ENCODE measurements at places on chromosomes 1 and 21. TPM values are rescaled to one million over a fixed set of nuclear protein-coding genes. Genes with fewer than 3 reads are reported as not detected.

Gene SPATA45
- not detected for total RNA-seq

Gene AMY1A
- total RNA-seq: 1.3 TPM

Gene LRRC71
- 5.0 TPM for total RNA-seq

Gene PLA2G2C
- total RNA-seq: not detected

Gene TEDDM1
- not detected for total RNA-seq

Gene CTSS
- total RNA-seq: 440 TPM

Gene SPRR1A
- total RNA-seq: not detected

Gene HSF2BP
- total RNA-seq: 0.49 TPM

Gene CCDC30
- total RNA-seq: 4.4 TPM

Gene RAB42
- 5.8 TPM for total RNA-seq

Gene C1orf74
- total RNA-seq: 0.89 TPM

DNA sequence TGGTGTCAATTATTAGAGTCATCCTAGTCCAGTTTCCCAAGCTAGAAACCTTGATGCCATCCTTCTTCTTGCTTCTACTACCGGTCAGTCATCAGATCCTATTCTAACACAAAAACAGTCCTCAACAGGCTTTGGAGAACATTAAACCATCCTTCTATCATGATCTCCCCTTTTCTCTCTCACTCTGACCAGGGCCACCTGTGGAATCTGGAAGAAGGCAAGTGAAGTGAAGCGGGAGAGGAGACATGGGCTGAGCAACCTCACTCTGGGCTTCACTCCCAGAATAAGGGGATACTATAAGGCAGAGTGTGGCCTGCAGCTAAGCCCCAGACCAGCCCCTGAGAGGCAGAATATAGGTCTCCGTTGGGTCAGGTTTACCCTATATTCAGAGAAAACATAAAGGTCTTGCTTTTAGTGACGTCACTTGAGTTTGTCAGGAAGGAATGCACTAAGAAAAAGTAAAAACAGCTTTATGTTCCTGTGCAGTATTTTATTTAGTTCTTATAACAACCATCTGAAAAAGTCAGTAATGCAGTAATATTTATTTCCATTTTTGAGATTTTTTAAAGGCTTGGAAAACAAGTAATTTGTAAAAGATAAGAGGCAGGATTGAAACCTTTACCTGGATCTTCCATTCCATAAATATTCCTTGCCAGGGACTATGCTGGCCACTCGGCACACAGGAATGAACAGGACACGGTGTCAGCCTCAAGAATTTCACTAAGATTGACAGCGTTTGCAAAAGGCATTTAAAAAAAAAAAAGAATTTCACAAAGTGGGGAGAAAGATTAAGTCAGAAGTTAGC lies 61.3 kb downstream of the NFASC start:
- H3K4me1 ChIP-seq: no peaks in the 10 kb centered on the region
- H3K4me3 ChIP-seq: no peak overlapping the region
- no peak overlapping the region for H3K27ac ChIP-seq

GRCh38 chr1:85957760-85958159 lies 198.8 kb downstream of the COL24A1 start:
- H3K4me3 ChIP-seq: no peak overlapping the region
- H3K36me3 ChIP-seq: no peaks in the 10 kb centered on the region
- no peaks in the 10 kb centered on the region for H3K27me3 ChIP-seq

DNA sequence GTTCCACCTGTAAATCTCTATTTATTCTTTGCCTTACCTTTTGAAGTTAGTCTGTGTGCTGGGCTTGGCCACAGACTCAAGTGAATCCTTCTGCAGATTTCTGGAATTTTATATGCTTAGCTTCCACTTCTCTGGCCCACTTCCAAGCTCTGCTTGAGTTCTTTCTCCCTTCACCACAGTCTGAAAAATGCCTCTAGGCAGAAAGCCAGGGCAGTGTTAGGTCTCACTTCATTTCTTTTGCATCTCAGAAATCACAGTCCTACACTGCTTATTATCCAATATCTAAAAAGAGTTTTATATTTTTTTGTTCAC lies 48.9 kb downstream of the INKA2 start:
- H3K36me3 ChIP-seq: peaks cover 34% of the 10 kb centered on the region
- no peaks in the 10 kb centered on the region for H3K27me3 ChIP-seq
- H3K27ac ChIP-seq: no peak overlapping the region
- H3K4me3 ChIP-seq: no peak overlapping the region

- no peak overlapping the region for H3K4me3 ChIP-seq
- DNase-seq: no peak
- peaks cover 41% of the 10 kb centered on the region for H3K36me3 ChIP-seq
- H3K27ac ChIP-seq: no peak overlapping the region
- H3K27me3 ChIP-seq: no peaks in the 10 kb centered on the region
- H3K4me1 ChIP-seq: no peaks in the 10 kb centered on the region
Measured at GRCh38 chr1:5891736-5892135, 100.5 kb downstream of the NPHP4 start.

- H3K27me3 ChIP-seq: no peaks in the 10 kb centered on the region
- peaks cover 3% of the 10 kb centered on the region for H3K36me3 ChIP-seq
- peak; percentile 65 for DNase-seq
Measured at GRCh38 chr1:3389093-3389833, 65.2 kb upstream of the ARHGEF16 start.

DNA sequence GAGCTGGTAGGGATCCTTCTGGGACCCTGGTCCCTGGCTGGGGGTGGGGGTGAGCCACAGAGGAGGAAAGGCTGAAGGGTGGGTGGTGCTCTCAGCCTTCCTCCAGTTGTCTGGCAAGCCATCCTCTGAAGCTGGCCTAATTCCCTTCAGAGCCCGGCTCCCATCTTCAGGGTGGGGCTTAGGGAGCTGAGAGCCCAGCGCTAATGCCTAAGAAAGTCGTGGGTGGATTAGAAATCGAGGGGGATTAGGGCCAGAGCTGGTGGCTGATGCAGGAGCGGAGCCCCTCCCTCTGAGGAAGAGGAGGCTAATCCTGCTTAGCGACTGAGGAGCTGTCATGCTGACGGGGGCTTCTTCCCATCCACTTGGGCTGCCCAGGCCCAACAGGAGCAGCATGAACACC lies 30.8 kb upstream of the DMBX1 start:
- no peak for DNase-seq
- no peaks in the 10 kb centered on the region for H3K27me3 ChIP-seq
- no peak overlapping the region for H3K27ac ChIP-seq
- H3K4me3 ChIP-seq: no peak overlapping the region
- H3K36me3 ChIP-seq: no peaks in the 10 kb centered on the region

- H3K4me1 ChIP-seq: no peaks in the 10 kb centered on the region
- no peak for DNase-seq
- no peak overlapping the region for H3K27ac ChIP-seq
- H3K36me3 ChIP-seq: no peaks in the 10 kb centered on the region
Measured at GRCh38 chr21:17733209-17733608, 85.9 kb downstream of the C21orf91 start.

DNA sequence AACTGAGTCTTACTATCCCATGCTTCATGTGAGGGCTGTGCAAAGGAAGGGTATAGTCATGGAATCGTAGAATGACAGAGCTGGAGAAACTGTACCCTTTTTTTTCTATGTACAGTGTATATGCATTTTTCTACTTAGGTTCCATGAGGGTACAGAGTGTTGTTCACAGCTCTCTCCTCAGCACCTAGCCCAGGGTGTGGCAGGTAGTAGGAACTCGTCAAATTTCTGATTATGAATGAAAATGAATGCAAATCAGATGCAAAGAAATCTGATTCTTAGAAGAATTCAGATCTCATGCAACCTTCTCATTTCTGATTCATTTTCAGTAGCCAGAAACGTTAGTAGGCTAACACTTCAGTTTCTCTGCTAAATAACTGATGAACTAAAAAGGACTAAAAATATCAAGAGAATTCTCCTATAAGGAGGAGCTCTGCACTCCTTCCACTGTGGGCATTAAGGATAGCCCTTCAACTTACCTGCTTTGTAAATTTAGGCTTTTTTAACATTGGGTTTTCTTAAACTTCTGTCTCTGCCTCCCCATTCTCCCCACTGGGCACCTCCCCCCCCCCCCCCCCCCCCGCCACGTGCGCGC lies 18.0 kb upstream of the HHAT start:
- no peaks in the 10 kb centered on the region for H3K36me3 ChIP-seq
- no peaks in the 10 kb centered on the region for H3K27me3 ChIP-seq
- DNase-seq: no peak
- H3K4me3 ChIP-seq: peak overlapping the region; percentile 28
- H3K27ac ChIP-seq: no peak overlapping the region
- H3K4me1 ChIP-seq: peaks cover 8% of the 10 kb centered on the region

DNA sequence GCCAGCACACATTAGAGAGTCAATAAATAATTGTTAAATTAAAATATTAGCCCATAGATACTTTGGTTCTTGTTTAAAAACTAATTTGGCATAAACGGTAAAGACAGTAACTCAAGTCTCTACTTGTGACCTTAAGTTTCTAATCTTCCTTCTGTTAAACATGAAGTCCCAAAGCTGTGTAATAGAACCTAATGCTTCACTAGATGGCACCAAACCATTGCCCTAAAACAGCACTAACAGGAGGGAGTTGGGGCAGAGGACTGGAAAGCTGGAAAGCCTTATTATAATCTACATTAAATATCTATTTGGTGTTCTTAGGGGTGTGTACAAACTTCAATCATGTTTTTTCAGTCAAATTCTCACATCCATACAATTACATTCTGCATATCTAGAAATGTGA lies 176.7 kb downstream of the OLFM3 start:
- no peak for DNase-seq
- no peaks in the 10 kb centered on the region for H3K4me1 ChIP-seq
- no peak overlapping the region for H3K27ac ChIP-seq
- H3K27me3 ChIP-seq: no peaks in the 10 kb centered on the region

DNA sequence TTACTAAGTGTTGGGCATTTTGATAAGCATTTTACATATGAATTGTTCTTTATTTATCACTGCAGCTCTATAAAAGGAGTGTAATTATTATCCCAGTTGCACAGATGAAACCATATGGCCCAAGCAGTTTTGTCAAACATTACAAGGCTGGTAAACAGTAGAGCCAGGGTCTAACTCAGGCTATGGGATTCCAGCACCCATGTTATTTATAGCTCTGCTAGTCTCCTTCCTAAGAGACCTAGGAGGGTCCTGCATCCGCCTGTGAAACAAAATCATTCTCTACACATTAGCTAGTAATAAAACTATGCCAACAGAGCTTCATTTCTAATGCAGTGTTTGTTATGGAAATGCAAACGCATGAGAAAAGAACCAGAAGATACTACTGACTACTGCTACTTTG lies 58.6 kb downstream of the IL23R start:
- H3K36me3 ChIP-seq: no peaks in the 10 kb centered on the region
- no peaks in the 10 kb centered on the region for H3K4me1 ChIP-seq
- DNase-seq: no peak
- H3K27me3 ChIP-seq: no peaks in the 10 kb centered on the region

GRCh38 chr1:208154040-208154439 lies 90.1 kb downstream of the PLXNA2 start:
- no peak overlapping the region for H3K4me3 ChIP-seq
- H3K4me1 ChIP-seq: peaks cover 59% of the 10 kb centered on the region
- no peak overlapping the region for H3K27ac ChIP-seq
- no peaks in the 10 kb centered on the region for H3K27me3 ChIP-seq
- no peak for DNase-seq

DNA sequence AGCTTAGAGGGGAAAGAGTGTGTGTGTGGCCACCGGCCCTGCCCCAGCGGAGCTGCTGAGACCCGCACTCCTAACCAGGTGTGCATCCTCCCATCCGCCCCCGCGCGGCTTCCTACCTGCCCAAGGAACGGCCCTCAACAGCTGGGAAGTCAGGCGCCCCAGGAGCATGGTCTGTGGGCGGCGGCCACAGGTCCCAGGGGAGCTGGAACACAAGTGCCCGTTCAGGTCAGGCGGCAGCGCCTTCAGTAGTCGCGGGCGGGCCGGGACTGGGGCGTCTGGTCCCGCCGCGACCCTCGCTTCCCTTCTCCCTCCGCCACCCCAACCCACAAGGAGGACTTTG lies 448 bp downstream of the AURKAIP1 start:
- peaks cover 28% of the 10 kb centered on the region for H3K4me1 ChIP-seq
- H3K27ac ChIP-seq: peak overlapping the region; percentile 88
- no peak for DNase-seq
- peak overlapping the region; percentile 91 for H3K4me3 ChIP-seq
- no peaks in the 10 kb centered on the region for H3K27me3 ChIP-seq
- H3K36me3 ChIP-seq: no peaks in the 10 kb centered on the region

- H3K4me3 ChIP-seq: no peak overlapping the region
- no peak overlapping the region for H3K27ac ChIP-seq
- H3K36me3 ChIP-seq: no peaks in the 10 kb centered on the region
Measured at GRCh38 chr1:89689234-89689633, 56.3 kb downstream of the LRRC8C start.

DNA sequence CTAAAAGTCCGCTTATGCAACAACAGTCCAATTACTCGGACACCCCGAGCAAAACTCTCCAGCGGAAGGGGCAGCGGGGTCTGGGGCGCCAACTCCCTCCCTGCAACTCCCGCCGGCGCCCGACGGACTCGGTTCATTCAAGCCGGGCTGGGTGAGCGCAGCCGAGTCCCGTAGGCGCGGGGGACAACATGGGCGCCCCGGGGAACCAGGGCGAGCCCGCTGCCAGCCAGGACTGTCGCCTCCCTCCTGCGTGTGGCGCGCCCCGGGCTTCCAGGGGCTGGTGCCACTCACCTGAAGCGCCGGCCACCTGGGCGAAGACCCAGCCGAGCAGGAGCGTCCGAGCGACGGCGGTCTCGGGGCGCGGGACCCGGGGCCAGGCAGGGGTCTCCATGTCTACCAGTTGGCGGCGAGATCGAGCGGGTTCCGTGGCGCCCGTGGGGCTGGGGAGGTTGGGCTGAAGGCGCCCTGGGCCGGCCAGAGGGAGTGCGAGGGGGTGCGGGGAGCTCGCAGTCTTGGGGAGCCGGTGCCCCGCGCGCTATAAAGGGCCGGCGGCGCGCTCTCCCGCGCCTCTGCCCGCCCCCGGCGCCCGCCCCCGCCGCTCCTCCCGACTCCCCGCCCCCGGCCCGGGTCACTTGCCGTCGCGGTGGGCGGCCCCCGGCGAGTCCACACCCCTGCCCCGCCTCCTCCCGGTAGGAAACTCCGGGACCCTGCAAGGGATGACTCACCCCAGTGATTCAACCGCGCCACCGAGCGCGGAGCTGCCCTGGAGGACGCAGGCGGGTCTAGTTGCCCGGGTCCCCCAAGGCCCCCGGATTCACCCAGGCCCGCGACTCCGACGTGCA lies at the start of gene F3:
Gene F3, minus strand, starts transcription at position 514 of the 842 bp plus-strand sequence. Its CDS starts 123 bp downstream, at position 391.
- H3K4me3 ChIP-seq: peak within 1 kb of the TSS; percentile 84
- peaks cover 27% of the 10 kb centered on the region for H3K4me1 ChIP-seq
- no peaks in the 10 kb centered on the region for H3K27me3 ChIP-seq
- H3K27ac ChIP-seq: peak within 1 kb of the TSS; percentile 93
- peak; percentile 96 for DNase-seq

- H3K4me1 ChIP-seq: no peaks in the 10 kb centered on the region
- H3K27ac ChIP-seq: no peak overlapping the region
- H3K27me3 ChIP-seq: no peaks in the 10 kb centered on the region
- DNase-seq: no peak
- no peaks in the 10 kb centered on the region for H3K36me3 ChIP-seq
Measured at GRCh38 chr1:65164633-65165032, 16.6 kb downstream of the AK4 start.

DNA sequence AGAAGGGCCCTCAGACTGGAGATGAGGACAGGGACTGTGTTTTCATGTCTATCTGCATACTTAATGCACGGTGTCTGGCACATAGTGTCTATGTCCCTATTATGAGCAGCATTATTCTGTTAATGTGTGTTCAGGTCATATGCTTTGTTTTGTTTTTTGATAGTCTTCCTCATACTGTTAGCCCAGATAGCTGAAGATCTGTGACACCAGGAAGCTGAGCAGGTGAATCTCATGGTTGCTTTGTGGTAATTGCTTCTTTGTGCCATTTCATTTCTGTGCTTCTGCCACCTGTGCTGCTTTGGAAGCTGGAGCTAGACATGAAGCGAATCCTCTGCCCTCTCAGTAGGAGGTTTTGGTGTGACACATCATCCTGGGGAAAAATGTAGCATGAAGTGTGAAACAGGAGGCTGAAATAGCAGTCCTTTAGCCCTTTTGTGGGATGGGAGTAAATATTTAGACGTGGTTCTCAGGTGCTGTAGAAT lies 15.8 kb downstream of the SMAP2 start:
- H3K36me3 ChIP-seq: no peaks in the 10 kb centered on the region
- H3K4me3 ChIP-seq: no peak overlapping the region
- DNase-seq: no peak
- peaks cover 75% of the 10 kb centered on the region for H3K4me1 ChIP-seq
- H3K27me3 ChIP-seq: no peaks in the 10 kb centered on the region
